ENCODE measurements at places on chromosomes 11 and 22.

DNA sequence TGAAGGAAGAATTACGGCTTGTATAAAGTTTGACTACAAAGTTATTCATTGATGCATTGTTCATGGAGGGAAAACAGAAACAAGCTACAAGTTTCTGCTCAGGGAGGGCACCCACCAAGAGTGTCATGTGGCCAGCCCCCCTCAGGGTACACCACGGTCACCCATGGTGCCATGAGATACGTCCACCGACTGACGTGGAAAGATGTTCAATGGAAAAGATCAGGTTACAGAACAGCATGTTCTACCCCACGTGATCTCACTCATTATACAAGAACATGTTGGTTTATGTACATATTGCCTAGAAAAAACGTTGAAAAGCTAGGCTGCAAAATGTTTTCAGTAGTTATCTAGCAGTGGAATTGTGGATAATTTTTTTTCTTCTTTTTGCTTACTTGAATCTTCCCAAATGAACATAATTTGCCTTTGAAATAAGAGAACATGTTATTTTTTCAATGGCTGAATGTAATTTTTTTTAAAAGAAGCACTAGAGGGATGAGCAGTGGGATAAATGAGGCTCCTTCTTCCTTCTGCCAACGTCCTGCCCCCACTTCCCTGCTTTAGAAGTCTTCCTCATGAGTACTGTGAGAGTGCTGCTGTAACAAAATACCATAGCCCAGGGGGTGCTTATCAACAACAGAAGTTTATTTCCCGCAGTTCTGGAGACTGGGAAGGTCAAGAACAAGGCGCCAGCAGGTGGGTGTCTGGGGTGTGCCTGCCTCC is 22.5 kb downstream of the RCN1 start:
- no peak for DNase-seq

DNA sequence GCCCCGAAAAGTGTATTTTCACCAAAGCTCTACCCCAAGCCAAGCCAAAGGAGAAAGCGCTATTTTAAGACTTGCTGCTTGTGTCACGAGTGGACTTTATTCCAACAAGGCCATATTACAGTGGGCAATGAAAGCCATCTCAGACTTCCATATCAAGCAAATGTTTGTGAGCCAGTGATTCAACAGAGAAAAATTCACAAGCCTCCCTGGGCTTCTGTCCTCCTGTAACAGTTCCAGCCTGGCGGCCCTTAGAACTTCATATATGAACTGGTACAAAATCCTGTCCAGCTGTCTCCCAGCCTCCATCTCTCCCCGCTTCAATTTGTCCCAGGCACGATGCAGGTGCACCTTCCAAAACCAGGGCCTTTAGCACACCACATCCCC is 11.2 kb downstream of the LARGE1 start:
- DNase-seq: no peak

DNA sequence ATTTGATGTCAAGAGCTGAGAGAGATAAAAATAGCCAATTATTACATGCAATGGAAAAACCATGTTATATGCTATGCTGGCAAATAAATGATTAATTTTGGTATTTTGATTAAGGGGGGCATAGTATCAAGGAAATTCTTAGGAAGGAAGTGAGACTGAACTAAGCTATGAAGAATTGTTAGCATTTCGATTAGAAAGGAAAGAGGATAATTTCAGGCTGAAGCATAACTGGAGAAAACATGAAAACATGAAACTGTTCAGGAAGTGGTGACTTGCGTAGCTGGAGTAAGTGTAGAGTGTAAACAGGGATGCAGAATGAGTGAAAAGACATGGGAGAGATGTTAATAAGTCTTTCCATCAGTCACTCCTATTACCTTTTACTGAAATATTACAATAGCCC is 6.4 kb downstream of the ACRV1 start:
- DNase-seq: no peak

DNA sequence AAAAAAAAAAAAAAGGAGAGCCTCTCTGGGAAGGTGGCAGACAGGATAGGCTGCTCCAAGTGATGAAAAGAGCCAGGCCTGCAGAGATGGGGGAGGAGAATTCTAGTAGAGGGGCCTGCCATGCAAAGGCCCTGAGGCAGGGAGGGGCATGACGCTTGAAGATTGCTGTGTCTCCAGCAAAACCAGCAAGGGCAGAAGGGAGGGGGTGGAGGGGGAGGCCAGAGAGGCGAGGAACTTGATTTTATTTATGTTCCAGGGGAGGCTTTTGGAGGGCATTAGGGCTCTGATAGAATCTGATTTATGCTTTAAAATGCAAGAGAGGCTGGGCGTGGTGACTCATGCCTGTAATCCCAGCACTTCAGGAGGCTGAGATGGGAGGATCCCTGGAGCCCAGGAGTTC is 16.7 kb upstream of the PACSIN2 start:
- no peak for DNase-seq

DNA sequence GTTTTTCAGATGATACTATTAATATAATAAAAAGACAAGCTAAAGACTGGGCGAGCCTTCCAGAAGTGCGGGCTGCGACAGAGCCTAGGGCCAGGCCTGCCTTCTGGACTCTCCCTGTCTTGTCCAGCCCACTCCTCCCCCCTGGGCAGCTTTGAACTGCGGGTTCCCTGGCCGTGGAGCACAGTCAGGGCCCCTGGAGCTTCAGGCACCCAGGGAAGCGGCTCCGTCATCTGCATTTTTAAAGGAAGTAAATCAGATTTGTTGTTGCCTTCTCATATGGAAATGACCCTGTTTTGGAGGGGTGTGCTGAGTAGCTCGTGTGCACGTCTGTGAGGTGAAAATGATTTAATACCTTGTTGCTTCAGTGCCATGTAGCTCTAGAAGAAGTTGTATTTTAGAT is 265.3 kb downstream of the TBC1D22A start:
- DNase-seq: no peak

DNA sequence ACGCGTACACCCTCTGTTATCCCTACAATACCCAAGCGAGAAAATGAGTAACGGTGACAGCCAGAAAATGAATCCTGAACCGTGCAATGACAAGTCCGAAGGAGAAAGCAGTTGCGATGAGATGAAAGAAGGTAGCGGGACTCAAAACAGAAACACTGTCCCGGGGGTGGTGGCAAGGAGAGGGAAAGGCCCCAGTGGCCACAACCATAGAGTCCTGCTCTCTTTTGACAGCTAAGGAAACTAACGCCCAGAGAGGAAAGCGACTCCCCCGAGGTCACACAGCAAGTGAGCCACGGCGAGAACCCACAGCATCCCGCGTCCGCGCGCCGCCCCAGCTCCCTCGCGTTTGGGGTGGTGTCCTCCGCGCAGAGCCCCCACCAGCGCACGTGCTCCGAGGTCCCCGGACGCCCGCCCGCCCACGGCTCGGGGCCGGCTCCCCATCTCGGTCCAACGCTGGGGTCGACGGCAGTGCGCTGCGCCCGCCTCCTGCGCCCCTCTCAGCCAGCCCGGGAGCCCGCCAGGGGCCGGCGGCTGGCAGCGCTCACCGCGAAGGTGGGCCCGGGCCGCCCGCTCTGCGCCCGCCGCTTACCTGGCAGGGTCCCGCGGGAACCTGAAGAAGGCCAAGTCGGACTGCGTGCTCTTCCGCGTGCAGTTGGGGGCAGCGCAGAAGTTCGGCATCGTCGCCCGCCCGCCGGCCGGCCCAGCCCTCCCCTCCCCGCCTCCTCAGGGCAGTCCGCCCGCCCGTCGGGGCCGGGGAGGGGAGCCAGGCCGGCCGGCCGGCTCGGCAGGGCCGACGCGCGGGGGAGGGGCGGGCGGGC is 564 bp downstream of the THAP12 start:
- DNase-seq: peak; percentile 64

DNA sequence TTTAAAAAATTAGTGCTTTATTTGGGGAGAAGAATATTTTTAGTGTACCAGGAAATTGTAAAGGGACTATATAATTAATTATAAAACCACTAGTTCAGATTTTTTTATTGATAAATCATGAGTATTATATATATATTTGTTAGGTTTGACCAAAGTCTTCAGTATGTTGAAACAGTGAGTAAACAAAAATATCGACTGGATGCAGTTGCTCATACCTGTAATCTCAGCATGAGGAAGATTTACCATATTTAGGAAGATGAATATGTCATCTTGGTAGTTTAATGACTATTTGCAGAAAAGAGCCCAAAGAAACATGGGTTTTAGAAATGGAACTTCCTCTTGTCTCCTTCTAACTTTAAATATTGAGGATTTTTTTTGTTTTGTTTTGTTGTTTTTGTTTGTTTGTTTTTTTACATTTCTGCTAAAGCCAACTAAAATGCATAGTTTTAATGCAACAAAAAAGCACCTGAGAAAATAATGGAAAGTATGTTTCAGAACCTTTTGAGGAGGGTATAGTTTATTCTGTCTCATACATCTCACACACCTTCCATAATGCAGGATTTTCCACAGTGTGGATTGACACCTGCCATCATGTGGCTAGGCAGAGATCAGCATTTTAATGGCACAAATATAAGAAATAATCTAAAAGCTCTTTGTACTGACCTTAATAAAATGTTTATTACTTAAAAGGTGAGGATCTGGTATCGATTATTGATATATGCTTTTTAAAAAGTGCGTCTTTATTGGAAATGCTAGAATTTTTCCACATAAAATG is 114.3 kb downstream of the ARHGAP42 start:
- no peak for DNase-seq

GRCh38 chr11:36135076-36135475 is 154.1 kb downstream of the COMMD9 start:
- no peak for DNase-seq

DNA sequence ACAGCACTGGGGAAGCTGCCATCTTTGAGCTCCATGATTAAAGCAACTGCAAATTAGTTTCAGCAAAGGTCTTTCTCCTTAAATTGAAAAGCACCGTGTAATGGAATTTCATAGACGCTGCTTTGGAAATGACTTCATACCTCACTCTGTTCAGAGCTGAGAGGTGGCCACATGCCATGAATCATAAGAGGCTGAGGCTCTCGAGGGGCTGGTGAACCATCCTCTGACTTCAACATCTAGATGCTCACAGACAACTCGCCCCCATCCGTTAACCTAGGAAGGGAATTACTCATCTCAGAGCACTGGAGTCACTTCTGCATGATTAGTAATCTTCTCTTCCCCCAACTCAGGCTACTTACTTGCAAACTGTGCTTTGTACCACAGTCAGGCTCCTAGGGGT is 122.3 kb downstream of the RCN1 start:
- no peak for DNase-seq

DNA sequence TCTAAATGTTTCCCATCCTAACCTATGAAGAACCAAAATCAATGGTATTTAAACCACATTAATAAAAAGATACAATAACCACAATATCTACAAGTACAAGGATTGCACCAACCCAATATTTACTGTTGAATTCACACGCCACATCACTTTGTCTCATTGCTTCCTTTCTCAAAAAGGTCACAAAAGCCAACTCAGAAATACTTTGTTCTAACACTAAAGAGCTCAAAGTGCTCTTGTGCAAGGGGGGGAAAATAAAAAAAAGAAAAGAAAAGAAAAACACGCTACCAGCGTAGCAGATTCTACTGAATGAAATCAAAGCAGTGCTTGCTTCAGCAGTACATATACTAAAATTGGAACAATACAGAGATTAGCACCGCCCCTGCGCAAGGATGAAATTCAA is 10.5 kb upstream of the ARHGAP32 start:
- DNase-seq: no peak
